ENCODE measurements at places on chromosomes 12 and 14.

GRCh38 chr12:127108360-127109215 lies 1158.4 kb upstream of the TMEM132C start:
- peak; percentile 40 for DNase-seq

- DNase-seq, result no peak
These were observed 67.6 kb upstream of the AP4S1 start for GRCh38 chr14:30957813-30958370.

DNA sequence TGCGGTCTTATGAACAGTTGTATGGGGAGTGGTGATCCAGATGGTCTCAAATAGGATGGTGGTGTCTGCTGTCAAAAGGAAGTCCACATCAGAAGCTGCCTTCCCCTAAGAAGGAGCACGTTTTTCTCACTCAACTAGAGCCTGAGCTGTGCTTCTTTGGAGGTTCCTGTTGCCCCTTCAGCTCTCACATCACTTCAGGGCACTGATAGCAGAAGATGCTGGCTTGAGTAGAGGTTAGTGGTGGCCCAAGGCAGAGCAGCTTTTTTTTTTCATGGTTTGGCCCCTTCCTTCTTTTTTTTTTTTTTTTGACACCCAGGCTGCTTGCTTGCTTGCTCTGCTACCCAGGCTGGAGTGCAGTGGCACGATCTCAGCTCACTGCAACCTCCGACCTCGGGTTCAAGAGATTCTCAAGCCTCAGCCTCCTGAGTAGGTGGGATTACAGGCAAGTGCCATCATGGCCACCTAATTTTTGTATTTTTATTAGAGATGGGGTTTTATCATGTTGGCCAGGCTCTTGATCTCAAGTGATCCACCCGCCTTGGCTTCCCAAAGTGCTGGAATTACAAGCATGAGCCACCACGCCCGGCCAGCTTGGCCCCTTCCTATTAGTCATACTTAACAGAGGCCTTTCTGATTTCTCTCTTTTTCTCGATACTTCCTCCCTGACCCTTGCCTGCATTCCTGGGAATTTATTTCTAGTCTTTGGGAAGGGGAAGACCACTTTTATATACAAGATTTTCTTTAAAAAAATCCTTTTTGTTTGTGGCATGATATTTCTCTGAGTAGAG lies 31.6 kb downstream of the KLRD1 start:
- no peak for DNase-seq

- no peak for DNase-seq
These were observed 109.8 kb downstream of the SMOC1 start for GRCh38 chr14:69988979-69989378.

GRCh38 chr14:68554231-68554630 lies 238.6 kb downstream of the ZFP36L1 start:
- no peak for DNase-seq

GRCh38 chr12:52907092-52907810 lies 2.4 kb upstream of the KRT8 start:
- DNase-seq, result no peak

DNA sequence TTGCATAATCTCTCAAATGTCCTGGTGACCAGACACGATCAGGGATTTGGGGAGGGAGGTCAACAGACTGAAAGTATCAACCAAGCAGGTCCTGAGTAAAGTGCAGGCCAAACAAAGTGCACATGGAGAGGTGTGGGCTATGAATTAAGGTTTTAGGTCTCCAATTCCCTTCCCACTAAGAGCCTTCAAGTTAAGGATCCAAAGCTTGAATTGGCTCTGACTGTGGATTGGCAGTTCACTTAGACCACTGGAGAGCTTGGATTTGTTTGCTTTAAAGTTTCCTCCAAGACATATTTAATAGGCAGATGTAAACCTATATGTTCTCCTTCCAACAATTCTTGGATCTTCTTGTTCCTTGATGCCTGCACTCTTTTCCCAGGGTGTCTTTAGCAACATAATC lies 129.6 kb upstream of the IGF1 start:
- DNase-seq, result no peak

- peak; percentile 51 for DNase-seq
These were observed 47.2 kb upstream of the PLXNC1 start for GRCh38 chr12:94100990-94101737.

DNA sequence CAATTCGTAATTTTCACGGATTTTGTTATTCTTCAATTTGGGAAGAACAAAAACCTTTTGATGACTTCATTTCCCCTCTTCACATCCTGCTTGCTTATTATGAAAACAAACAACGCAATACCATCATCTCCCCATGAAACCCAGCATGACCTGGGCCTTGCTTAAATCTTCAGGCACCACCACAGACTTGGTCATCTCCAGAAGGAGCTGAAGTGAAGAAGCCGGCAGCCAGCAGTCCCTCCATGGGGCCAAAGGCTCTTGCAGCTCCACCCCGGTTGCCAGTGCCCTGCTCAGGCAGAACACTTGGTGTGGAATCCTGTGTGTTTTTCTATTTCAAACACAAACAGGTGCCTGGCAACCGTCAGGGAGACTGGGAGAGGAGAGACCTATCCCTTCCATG lies 982.9 kb upstream of the TMEM132C start:
- no peak for DNase-seq

- DNase-seq, result no peak
These were observed 25.6 kb downstream of the AKAP6 start for GRCh38 chr14:32354716-32355115.

All from CD14-positive monocyte (primary cell).